ENCODE measurements at places on chromosomes 5 and 9.

DNA sequence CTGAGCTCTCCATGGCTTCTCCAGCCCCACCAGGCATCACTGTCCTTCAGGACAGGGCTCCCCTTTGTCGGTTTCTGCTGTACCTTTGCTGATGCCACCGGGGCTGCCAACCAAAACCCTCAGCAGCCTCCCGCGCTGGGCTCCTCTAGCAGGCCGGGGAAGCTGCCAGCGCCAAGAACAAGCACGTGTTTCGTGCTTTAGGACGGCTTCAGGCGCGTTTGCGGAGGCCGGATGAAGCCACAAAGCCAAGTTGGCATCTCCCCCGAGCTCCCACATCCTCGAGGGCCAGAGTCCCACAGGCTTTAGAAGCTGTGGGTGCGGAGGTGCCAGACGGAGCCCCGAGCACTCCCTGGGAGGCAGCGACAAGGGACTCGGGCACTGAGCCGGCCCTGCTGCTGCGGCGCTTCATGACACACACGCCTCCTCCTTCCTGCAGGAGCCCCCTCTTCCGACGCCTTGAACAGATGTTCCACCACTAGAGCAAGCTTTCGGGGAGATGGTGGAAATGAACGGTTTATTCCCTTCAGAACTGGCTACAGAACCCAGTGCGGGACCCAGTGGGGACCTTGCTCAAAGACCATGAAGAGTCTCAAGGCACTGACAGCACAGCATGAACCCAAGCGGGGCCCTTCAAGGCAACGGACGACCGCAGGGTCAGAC, 36.7 kb downstream of the SARDH start:
- no peak for DNase-seq

GRCh38 chr5:178548746-178549145, 41.4 kb downstream of the COL23A1 start:
- DNase-seq, result no peak

DNA sequence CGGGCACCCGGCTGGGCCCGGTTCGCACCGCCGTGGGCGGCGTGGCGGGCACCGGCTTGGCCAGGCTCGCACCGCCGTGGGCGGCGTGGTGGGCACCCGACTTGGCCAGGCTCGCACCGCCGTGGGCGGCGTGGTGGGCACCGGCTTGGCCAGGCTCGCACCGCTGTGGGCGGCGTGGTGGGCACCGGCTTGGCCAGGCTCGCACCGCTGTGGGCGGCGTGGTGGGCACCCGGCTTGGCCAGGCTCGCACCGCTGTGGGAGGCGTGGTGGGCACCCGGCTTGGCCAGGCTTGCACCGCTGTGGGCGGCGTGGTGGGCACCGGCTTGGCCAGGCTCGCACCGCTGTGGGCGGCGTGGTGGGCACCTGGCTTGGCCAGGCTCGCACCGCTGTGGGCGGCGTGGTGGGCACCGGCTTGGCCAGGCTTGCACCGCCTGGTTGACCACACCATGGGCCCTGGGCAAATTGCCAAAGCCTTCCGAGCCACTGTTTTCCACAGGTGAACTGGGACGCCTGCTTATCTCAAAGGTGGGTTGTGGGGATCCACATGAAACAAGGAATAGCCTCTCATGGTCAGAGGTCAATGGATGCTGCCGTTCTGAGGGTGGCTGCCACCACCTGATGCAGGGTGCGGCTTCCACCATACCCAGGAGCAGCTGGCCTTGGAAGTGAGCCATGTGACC, 28.2 kb downstream of the ADAMTSL2 start:
- no peak for DNase-seq

DNA sequence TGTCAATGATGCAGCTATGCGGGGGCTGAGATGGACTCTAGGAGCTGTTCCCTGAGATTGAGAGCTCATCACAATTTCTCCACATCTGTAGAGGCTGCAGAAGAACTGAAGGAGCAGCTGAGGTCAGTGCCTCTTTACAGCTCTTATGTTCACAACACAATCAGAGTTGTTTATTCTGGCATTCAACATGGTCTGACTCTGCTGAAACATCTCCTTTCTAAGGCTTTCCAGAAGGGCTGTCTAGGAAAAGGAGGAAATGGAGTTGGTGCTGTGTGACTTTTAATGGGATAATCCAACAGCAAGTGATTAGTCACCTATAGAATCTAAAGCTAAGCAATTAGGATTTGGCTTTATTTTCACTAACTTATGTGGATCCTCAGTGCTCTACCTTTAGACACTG, 6.0 kb downstream of the POU5F2 start:
- no peak for DNase-seq

DNA sequence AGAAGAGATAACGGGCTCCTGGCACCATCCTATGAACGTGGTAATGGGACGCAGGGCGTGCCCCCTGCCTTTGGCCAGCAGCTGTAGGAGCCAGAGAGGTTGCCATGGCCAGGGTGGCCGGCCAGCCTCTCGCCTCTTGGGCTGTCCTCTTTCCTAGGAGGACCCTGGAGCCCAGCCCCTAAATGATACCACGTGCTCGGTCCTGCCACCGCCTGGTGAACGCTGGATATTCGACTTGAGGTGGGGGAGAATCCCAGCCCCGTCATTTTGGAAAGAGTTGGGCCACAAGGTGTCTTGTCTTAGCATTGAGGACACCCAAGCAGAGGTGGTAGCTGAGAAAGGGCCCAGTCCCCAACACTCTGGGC, 391 bp upstream of the NRG2 start:
- no peak for DNase-seq

DNA sequence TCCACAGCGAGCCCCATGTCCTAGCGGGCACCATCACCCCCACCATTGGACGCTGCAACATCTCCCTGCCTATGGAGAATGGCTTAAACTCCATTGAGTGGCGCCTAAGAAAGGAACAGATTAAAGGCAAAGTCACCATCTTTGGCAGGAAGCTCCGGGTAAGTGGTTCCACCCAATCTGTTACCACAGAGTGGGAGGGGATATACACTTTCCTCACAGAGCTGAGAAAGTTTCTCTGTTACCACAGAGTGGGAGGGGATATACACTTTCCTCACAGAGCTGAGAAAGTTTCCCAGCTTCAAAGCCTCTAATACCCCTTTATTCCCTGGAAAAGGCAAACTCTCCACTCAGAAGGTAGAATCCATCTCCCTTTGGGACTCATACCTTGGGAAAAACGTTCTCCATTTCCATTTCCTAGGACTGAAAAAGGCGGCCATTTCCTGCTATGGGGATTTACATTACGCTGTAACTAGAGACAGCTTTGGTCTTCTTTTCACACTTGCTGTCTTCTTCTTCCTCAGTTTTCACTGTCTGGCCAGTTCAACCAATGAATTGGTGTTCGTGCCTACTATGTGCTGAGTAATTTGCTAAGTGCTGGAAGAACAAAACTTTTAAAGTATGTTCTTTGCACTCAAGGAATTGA, 63.4 kb upstream of the WWC1 start:
- peak; percentile 65 for DNase-seq

- no peak for DNase-seq
Measured at GRCh38 chr5:132102944-132103331, 29.3 kb downstream of the CSF2 start.

GRCh38 chr5:122605236-122605635, 169.6 kb upstream of the SNX2 start:
- no peak for DNase-seq

DNA sequence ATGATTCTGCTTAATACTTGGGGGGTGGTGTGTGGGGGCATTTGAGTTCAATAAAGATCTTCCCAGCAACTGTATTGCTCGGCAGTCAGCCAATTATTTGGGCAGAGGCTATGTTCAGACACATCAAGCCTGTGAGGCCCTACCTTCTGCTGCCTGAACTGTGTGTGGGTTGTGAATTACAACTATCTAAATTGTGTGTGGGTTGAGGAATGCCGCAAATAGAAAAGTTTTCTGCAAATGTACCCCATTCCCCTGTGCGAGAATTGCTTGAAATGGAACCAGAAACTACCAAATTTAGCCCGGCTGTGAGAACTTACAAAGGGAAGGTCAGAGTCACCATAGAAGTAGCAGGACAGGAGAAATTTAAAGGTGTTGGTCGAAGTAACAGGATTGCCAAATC, 360.0 kb upstream of the PIK3R1 start:
- DNase-seq, result no peak

- no peak for DNase-seq
Measured at GRCh38 chr5:57929271-57929670, 446.7 kb upstream of the ACTBL2 start.

GRCh38 chr5:55450050-55450765, 84.6 kb downstream of the PLPP1 start:
- DNase-seq, result no peak

GRCh38 chr5:132010645-132010988, 841 bp downstream of the ACSL6 start:
- no peak for DNase-seq

DNA sequence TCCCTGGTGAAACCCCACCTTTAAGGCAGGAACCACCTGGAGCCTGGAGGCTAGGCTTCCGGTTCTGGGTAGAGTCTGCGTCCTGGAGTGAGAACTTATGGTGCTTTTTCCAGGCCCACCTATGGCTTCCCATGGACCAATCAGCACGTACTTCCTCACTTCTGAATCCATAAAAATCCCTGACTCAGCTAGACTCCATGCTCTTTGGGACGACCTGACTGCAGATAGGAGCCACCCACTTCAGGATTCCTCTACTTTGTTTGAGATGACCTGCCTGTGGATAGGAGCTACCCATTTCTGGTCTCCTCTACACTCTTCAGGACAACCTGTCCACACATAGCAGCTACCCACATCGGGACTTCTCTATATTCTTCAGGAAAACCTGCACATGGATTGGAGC, 168.8 kb upstream of the IRX2 start:
- no peak for DNase-seq

DNA sequence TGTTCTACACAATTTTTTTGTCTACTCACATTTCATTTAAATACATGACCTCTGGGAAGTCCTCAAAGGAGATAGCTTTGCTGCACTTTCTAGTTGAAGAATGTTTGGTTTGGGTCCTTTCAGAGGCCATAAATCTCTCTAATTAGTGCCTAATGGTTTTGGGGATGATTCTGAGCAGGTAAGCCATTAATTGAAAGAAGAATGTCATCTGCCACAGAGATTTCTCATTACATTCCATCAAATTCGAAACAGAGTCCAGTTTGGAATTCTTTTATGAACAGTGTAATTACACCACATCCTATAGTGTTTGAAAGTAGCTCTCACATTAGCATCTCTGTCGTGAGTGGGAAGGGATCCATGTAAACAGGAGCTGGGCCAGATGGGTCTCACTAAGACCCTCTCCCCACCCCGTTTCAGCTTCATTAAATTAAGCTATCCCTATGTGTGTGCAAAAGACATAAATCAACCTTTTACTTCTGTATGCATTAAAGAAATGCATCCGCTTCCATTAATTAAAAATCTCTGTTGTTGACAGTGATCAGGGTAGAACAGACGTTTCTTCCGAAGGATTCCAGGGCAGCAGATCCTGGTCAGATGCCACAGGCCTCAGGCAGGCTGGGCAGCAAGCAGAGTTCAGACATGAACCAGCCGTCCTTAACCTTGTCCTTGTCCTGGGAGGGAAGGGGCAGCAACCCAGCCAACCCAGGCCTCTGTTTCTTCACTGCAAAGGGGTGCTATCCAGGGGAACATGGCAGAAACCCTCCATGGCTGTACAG, 99.8 kb upstream of the MAP1B start:
- DNase-seq, result no peak

GRCh38 chr9:128552744-128553440, 505 bp downstream of the SPTAN1 start:
- DNase-seq, result peak; percentile 15

- DNase-seq, result no peak
Measured at GRCh38 chr5:128097781-128098180, 14.2 kb downstream of the SLC12A2 start.

DNA sequence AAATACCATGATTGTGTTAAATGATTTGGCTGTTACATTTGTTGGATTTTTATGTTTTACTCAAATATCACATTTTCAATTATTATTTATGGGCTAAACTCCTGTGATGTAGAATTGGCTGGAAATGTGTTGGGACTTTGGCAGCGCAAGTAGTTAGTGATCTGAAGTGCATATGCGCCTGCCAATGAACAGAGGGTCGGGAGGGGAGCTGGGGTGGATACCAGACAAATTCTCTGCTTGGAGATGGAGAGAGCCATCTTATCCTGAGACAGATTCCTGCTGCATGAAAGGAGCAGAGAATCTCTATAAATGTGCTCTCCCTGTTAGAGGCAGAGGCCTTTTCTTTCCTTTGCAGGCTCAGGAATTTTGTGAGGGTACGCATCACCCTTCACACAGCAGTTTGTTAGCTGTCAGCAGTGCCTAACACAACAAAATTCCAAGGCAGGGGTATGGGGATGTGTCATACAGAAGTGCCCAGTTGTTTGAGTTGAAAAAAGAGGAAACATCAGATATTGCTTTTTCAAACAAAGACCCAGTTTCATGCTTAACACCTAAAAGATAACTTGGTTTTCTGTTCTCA, 489.1 kb downstream of the CSNK1G3 start:
- no peak for DNase-seq

DNA sequence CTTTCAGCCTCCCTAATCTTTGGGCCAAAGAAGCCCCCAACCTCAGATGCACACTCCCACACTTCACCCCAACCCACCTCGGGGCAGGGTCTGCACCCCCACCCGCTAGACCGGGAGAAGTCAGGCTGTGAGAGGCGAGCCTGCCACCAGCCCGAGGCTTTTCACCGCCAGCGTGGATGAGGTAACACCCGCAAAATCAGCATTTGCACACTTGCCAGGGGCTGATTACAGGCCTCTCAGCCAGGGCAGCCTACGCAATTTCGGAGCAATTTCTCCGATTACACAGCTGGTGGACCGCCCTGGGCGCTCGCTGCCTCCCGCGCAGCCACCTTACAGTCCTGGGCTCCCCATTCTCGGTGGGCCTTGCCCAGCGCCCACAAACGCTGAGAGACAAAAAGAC, 68.5 kb downstream of the FOXD1 start:
- DNase-seq, result no peak

- DNase-seq, result no peak
Measured at GRCh38 chr9:133684121-133684935, 48.2 kb downstream of the DBH start.

DNA sequence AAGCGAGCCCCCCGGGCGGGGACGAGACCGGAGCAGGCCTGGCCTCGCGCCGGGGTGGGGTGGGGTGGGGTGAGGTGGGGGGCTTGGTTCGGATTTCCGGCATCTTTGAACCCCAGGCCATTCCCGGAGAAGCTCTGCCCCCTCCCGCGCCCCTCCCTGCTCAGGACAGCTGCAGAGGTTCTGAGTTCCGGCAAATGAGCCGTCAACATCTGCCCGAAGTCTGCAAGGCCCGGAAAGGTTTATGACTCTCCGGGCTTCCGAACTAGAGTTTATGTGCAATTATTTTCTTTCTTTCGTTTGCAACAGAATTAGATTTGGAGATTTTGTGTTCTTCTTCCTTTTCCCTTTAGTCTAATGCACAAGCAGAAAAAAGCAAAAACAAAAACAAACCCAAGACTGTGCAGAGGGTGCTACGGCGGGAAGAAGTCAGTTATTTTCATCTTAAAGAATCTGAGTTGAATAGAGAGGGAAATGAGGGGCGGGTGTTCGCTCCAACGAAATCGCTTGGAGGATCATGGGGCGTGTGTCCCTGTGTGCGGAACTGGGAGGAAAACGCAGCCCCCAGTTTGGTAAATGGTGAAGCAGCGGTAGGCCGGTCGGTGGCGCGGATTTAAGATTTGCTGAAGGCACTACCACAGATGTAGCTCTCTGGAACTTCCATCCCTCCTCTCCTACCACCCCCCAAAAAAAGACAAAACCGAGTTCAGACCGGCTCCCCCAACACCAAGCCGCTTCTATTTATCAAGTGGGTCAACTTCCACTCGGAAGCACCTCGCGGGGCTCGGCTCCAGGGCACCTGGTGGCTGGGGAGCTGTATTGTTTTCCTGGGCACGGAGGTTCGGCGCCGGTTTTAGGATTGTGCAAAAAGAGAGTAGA, 4.8 kb downstream of the LHX2 start:
- DNase-seq, result no peak
